Mammary microvascular endothelial cell (primary cell): ENCODE measurements at places on chromosomes 7 and 10. TPM values are rescaled to one million over a fixed set of nuclear protein-coding genes. Genes with fewer than 3 reads are reported as not detected.

The C10orf143 gene
- total RNA-seq = 1.1 TPM in 1 of 2 replicates, not detected in the other

The ITPRID1 gene
- not detected in 2 replicates for total RNA-seq

The UCN3 gene
- total RNA-seq = not detected in 2 replicates

The PLEKHS1 gene
- not detected in 2 replicates for total RNA-seq

The MYL10 gene
- total RNA-seq = not detected in 2 replicates

The CCDC6 gene
- total RNA-seq = 18.3 and 19.4 TPM in 2 replicates

The DLX5 gene
- total RNA-seq = not detected in 2 replicates

The SEC23IP gene
- total RNA-seq = 22.5 and 25.9 TPM in 2 replicates

The C7orf33 gene
- total RNA-seq = not detected in 2 replicates

The TRIM56 gene
- 11.8 and 14.0 TPM in 2 replicates for total RNA-seq

The TMEM140 gene
- 23.1 and 28.3 TPM in 2 replicates for total RNA-seq
